Common myeloid progenitor, CD34-positive (primary cell): ENCODE measurements at places on chromosomes 7 and 10.

GRCh38 chr7:115505136-115505535 is 525.4 kb downstream of the TFEC start:
- H3K27ac ChIP-seq: no peak overlapping the region
- H3K4me1 ChIP-seq: no peaks in the 10 kb centered on the region
- H3K36me3 ChIP-seq: no peaks in the 10 kb centered on the region
- no peaks in the 10 kb centered on the region for H3K27me3 ChIP-seq
- H3K4me3 ChIP-seq: no peak overlapping the region

GRCh38 chr7:33806298-33807154 is 98.8 kb upstream of the BMPER start:
- no peak overlapping the region for H3K4me3 ChIP-seq
- H3K36me3 ChIP-seq: no peaks in the 10 kb centered on the region
- H3K27ac ChIP-seq: no peak overlapping the region

DNA sequence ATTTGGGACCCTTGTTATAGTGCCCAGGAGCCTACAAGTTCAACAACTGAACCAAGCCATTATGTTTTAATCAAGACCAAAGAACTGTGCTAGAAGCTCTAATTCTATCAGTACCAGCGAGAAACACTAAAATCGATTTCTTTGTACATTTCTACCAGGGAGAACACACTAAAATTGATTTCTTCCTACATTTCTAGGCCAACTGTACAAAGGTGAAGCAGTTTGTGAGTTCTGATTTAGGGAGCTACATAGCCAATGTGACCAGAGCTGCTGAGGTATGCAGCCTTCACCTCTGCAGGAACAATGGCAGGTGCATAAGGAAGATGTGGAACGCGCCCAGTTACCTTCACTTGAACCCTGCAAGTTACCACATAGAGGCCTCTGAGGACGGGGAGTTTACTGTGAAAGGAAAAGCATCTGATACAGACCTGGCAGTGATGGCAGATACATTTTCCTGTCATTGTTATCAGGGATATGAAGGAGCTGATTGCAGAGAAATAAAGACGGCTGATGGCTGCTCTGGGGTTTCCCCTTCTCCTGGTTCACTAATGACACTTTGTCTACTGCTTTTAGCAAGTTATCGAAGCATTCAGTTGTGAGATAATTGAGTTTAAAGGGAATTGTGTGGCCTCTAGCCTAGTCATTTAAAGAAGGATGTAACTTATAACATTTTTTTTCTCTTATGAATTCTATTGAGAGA is 31.7 kb downstream of the HYAL4 start:
- no peaks in the 10 kb centered on the region for H3K36me3 ChIP-seq
- H3K27ac ChIP-seq: no peak overlapping the region
- no peak for DNase-seq

- H3K4me3 ChIP-seq: no peak overlapping the region
- no peak for DNase-seq
- H3K4me1 ChIP-seq: no peaks in the 10 kb centered on the region
- no peaks in the 10 kb centered on the region for H3K36me3 ChIP-seq
These were observed 437.9 kb downstream of the SDK1 start for GRCh38 chr7:3738964-3739363.

DNA sequence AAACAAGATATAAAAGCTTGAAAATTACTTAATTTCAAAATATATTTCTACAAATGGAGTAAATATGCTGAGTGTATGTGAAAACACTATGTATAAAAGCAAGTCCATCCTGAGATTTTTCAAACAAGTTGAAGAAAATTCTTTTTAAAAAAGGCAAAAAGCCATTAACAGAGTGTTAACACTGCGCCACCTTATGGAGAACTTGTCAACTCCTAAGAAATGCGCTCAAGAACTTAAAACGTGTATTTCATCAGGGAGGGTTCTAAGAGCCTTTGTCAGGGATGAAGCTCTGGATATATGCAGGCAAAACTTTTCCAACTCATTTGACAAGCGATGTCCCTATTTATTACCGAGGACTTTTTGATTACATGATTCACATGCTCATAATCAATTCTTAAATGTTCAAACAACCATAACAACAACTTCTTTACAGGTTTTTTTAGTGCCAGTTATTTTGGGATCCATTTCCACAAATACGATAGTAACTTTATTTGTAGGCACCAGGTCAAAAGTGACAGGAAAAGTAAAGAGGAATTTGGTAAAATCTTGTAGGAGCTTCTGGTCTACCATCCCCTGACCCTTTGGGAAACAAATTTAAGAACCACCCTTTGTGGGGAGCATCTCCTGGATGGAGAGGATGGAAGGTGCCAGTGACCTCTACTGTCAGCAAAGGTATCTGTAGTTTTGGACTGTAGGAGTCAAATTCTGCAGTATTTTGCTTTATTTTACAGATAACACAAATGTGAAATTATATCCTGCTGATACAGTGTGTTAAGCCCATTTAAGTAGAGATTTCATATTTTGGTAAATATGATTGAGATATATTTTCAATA is 23.2 kb downstream of the CALCR start:
- H3K36me3 ChIP-seq: no peaks in the 10 kb centered on the region
- no peak overlapping the region for H3K4me3 ChIP-seq
- H3K27me3 ChIP-seq: no peaks in the 10 kb centered on the region
- DNase-seq: peak; percentile 72
- H3K4me1 ChIP-seq: no peaks in the 10 kb centered on the region

GRCh38 chr10:36332926-36333325 is 690.8 kb upstream of the FZD8 start:
- H3K36me3 ChIP-seq: no peaks in the 10 kb centered on the region
- H3K4me1 ChIP-seq: no peaks in the 10 kb centered on the region
- H3K27me3 ChIP-seq: no peaks in the 10 kb centered on the region
- no peak overlapping the region for H3K4me3 ChIP-seq
- DNase-seq: no peak
- H3K27ac ChIP-seq: no peak overlapping the region

- H3K36me3 ChIP-seq: no peaks in the 10 kb centered on the region
- DNase-seq: no peak
These were observed 202.2 kb upstream of the ETV1 start for GRCh38 chr7:14191686-14192098.

GRCh38 chr7:50281680-50282445 is 22.7 kb upstream of the IKZF1 start:
- no peaks in the 10 kb centered on the region for H3K36me3 ChIP-seq
- H3K4me3 ChIP-seq: no peak overlapping the region
- H3K27me3 ChIP-seq: no peaks in the 10 kb centered on the region
- H3K27ac ChIP-seq: no peak overlapping the region

GRCh38 chr7:2049782-2050510 is 182.8 kb downstream of the MAD1L1 start:
- DNase-seq: no peak
- H3K4me3 ChIP-seq: no peak overlapping the region
- peaks cover 3% of the 10 kb centered on the region for H3K36me3 ChIP-seq
- no peak overlapping the region for H3K27ac ChIP-seq
- H3K4me1 ChIP-seq: no peaks in the 10 kb centered on the region

DNA sequence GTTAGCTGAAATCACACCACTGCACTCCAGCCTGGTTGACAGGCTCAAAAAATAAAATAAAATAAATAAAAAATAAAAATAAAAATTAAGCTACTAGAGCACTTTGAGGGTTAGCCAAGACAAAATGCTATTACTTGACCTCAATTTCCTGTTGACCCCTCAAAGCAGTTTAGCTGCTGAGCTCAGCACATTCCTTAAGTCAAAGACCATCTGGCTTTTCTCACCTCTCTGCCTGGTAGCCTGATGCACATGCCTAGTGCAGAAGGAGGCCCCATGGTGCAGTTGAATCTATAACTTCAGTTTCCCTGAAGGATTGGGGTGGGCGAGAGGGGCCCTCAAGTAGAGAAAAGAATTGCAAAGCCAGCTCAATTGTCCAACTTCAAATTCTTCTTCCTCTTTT is 211.1 kb upstream of the GALNT17 start:
- H3K4me3 ChIP-seq: no peak overlapping the region
- no peaks in the 10 kb centered on the region for H3K4me1 ChIP-seq
- H3K27ac ChIP-seq: no peak overlapping the region
- no peaks in the 10 kb centered on the region for H3K27me3 ChIP-seq

DNA sequence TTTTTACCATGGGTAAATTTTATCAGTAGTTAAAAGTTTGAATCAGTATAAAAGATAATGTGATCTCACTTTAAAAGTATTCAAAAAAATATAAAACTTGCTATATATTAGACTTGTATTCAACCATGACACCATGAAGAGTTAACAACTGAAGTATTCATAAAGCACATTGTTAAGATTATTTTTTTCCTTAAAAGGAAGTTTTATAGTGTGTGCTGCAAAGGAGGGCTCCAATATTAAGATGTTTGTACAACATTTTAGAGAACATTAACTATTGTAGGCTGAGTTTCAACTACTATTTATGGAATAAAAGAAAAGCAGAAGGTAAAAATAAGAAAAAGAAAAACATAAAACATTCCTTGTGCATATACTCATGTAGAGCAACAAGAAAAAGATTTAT is 24.5 kb upstream of the CUBN start:
- H3K4me1 ChIP-seq: no peaks in the 10 kb centered on the region
- no peaks in the 10 kb centered on the region for H3K27me3 ChIP-seq
- peaks cover 2% of the 10 kb centered on the region for H3K36me3 ChIP-seq
- H3K4me3 ChIP-seq: no peak overlapping the region

GRCh38 chr7:132881317-132881716 is 200.6 kb downstream of the CHCHD3 start:
- H3K4me3 ChIP-seq: no peak overlapping the region
- H3K4me1 ChIP-seq: peaks cover 5% of the 10 kb centered on the region
- H3K27me3 ChIP-seq: no peaks in the 10 kb centered on the region
- H3K27ac ChIP-seq: no peak overlapping the region
- DNase-seq: no peak

- no peaks in the 10 kb centered on the region for H3K36me3 ChIP-seq
- DNase-seq: no peak
- no peak overlapping the region for H3K27ac ChIP-seq
- no peaks in the 10 kb centered on the region for H3K27me3 ChIP-seq
- H3K4me1 ChIP-seq: no peaks in the 10 kb centered on the region
These were observed 393.2 kb downstream of the PTPRN2 start for GRCh38 chr7:158194365-158194900.

GRCh38 chr10:62705789-62706188 is 98.7 kb upstream of the ADO start:
- H3K27me3 ChIP-seq: no peaks in the 10 kb centered on the region
- DNase-seq: no peak
- no peak overlapping the region for H3K27ac ChIP-seq

DNA sequence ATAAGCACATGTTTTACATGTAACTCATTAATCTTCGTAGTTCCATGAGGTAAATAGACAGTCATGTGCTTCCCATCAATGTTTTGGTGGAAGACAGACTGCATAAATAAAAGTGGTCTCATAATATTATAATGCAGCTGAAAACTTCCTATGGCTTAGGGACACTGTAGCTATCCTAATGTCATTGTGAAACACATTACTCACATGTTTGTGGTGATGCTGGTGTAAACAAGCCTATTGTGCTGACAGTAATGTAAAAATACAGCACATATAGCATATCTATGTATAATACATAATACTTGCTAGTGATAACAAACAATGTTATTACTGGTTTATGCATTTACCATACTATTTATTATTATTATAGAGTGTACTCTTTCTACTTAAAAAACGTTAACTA is 37.2 kb upstream of the PLXDC2 start:
- no peaks in the 10 kb centered on the region for H3K36me3 ChIP-seq
- no peak for DNase-seq
- no peaks in the 10 kb centered on the region for H3K27me3 ChIP-seq

DNA sequence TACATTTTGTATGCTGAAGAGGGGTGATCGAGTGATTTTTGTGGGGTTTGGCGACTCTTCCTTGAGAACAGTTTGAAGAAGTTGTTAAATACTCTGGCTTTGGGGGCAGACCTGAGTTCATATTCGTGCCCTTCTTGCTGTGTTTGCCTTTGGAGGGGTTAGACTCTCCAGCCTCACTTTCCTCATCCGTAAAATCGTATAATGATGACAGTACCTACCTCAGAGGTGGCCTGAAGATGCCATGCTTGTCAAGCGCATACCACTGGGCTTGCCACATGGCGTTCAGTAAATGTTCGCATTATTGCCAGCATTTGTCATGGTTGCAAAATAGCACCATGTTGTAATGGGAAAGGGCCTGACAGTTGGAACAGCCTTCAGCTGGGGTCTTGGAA is 1.3 kb downstream of the STK17A start:
- peak overlapping the region; percentile 87 for H3K27ac ChIP-seq
- peaks cover 8% of the 10 kb centered on the region for H3K4me1 ChIP-seq
- H3K4me3 ChIP-seq: peak overlapping the region; percentile 63
- peaks cover 3% of the 10 kb centered on the region for H3K27me3 ChIP-seq
- no peak for DNase-seq

DNA sequence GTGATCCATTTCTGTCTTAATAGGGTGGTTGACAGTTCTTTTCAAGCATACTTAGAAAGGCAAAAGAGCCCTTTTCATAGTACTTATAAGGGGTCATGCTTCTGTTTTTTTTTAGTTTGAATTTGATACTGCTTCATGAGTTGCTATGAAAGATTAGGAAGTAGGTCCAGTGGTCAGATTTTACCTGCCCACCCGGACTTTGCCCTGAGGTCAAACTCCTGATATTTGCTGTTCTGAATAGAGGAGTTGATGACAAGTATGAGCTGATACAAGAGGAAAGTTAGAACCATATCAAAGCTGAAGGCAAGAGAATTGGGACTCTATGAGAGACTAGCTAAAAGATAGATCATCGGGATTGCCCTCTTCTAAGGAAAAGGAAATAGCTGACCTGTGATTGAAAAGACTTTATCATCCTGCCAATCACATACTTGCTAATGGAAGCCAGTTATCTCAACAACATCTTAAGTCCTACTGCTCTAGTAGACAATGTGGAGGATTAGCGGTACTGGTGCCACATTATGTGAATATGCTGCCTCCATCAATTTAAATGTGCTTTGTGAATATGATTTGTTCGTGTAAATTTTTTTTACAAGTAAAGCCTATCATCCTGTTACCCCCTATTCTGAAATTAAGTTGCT is 37.5 kb upstream of the CYP26C1 start:
- no peaks in the 10 kb centered on the region for H3K4me1 ChIP-seq
- no peak for DNase-seq
- peaks cover 9% of the 10 kb centered on the region for H3K36me3 ChIP-seq
- H3K27ac ChIP-seq: no peak overlapping the region

- no peak overlapping the region for H3K4me3 ChIP-seq
- H3K4me1 ChIP-seq: peaks cover 9% of the 10 kb centered on the region
- DNase-seq: no peak
- peaks cover 8% of the 10 kb centered on the region for H3K36me3 ChIP-seq
- no peak overlapping the region for H3K27ac ChIP-seq
- no peaks in the 10 kb centered on the region for H3K27me3 ChIP-seq
These were observed 53.7 kb downstream of the CCDC6 start for GRCh38 chr10:59852670-59853069.

- no peak for DNase-seq
- no peaks in the 10 kb centered on the region for H3K27me3 ChIP-seq
- H3K4me1 ChIP-seq: peaks cover 3% of the 10 kb centered on the region
- H3K4me3 ChIP-seq: no peak overlapping the region
These were observed 6.9 kb downstream of the PRKAR2B start for GRCh38 chr7:107051376-107051775.
